ENCODE measurements at places on chromosomes 7 and 10. TPM values are rescaled to one million over a fixed set of nuclear protein-coding genes. Genes with fewer than 3 reads are reported as not detected.

DNA sequence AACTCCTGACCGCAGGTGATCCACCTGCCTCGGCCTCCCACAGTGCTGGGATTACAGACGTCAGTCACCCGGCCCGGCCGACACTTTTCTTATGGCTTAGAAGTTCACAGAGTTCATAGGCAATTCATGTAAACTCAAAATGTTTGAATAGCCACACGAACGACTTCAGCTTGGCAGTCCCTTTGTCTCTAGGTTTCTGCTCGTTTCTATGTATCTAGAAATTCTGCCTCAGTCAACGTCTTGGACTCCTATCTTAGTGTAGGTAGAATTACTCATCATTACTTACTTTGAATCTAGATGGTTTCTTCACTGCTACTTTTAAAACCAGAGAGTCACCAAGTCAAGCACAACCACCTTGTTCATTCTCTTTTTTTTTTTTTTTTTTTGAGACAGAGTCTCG is 23.7 kb downstream of the ARL4A start:
- no peak for DNase-seq

DNA sequence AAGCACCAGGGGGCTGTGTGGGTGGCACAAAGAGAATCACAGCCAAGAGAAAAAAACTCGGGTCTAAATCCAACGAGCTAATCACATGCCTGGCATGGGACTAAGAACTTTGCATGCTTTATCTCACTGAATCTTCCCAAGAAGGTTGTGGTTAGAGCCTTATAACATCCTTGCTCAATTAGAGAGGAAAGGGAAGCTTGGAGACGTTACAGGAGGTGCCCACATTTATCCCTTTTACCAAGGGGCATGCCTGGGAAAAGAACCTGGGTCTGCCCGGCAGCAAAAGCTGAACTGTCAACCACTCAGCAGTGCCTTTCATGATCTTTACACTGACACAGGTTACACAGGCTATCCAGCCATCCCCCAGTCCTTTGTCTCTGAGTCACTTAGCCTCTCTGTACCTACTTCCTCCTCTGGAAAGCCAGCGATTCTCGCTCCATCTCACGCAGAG is 190.1 kb downstream of the PRPF18 start:
- no peak for DNase-seq

The SPAM1 gene
- total RNA-seq = not detected

The WNT8B gene
- not detected for total RNA-seq

DNA sequence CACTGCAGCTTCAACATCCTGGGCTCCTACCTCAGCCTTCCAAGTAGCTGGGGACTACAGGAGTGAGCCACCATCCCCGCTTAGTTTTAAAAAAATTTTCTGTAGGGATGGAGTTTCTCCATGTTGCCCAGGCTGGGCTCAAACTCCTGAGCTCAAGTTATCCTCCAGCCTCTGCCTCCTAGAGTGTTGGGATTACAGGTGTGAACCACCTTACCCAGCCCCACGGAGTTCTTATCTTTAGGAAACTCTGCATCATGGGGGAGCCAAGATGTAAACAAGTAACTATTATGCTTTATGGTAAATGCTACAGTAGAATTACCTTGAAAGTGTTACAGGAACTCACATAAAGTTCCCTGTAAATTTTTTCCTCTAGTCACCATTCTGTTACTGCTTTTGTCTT is 65.3 kb downstream of the PHTF2 start:
- DNase-seq = no peak

DNA sequence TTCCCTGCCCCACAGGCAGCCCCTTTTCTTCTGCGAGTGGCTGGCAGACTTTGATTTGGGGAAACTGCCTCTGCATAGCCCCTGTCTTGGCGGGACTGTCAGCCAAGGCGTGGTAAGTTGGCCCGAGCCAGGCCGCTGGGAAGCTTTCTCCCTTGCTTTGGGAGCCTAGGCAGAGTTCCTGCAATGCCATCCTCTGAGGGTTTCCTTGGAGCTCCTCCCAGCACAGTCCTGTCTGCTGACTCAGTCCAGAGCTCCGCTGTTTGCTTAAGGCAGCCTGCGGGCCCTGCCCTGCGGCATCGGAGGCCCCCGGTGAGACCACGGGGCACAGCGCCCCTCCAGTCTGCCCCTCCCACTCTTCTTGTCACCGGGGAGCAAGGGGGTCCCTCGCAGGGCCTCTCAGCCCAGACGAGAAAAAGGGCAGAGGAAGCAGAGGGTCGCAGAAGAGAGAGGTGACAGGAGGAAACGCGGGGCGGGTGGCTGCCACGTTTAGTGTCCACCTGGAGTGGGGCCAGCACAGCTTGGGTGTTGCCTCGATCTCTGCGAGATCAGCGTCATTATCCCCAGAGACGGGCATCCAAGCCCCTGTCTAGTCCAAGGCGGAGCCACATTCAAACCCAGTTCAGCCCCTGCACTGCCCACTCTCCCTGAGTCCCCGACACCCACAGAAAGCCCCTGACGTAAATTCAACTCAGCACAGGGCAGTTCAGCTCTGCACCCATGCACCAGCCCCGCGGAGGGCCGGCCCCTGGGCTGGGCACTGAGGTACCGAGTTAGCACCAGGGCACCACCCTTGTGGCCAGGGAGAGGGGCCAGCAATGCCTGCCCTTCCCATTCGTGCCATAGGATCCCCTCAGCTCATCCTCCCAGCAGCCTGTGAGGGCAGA is 59.0 kb upstream of the CHST15 start:
- no peak for DNase-seq

DNA sequence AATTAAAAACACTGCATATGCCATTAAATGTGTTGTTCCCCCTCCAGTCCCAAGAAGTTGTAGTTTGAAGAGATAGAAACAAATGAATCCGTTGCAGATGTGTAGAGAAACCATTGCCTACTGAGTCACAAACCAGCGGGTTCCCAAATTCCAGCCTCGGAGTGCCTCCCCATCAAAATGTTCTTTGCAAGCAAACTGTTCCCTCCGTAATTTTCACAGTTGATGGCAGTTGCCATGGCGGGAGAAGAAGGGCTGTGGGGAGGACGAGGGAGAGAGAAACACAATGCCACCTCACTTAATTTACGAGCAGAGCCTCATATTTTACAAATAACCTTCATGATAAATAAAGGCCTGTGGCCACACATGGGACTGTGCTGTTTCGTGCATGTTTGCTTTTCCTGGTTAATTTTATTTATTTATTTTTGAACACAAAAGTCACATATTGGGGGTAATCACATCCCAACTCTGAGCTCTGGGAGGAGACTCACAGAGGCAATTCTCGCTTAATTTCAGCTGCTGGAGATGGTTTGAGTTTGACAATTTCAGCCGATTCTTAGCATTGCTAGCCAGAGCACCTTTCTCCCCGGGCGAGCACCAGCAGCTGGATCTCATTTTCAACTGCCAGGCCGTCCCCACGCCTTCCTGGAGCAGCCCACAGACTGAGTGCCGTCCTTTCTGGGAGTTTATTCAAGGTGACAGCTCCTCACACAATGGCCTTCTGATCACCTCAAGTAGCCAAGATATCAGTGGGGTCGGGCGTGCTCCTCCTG is 1084.2 kb downstream of the KCNMA1 start:
- DNase-seq = no peak

DNA sequence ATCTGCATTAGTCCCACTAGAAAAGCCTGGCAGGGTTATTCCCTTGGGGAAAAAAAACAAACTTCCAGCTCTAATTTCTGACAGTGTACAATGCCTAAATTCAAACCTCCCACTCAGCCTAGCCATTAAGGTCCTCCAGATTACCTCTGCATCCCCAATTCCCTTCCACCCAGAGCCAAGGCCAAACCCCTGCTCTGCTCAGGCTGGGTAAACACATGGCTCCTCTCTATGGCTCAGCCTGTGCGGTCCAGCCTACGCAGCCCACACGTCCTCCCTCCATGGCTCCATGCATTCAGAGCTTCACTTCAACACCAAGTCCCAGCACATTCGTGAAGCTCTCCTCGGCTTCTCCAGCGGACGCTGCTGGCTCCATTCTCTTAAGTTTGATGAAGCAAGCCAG is 5.2 kb downstream of the DLG5 start:
- no peak for DNase-seq

The AP5Z1 gene
- total RNA-seq = 69.4 TPM

- DNase-seq = no peak
Observed at GRCh38 chr10:92572362-92573090, 1.4 kb downstream of the IDE start.

The SP8 gene
- total RNA-seq = not detected

DNA sequence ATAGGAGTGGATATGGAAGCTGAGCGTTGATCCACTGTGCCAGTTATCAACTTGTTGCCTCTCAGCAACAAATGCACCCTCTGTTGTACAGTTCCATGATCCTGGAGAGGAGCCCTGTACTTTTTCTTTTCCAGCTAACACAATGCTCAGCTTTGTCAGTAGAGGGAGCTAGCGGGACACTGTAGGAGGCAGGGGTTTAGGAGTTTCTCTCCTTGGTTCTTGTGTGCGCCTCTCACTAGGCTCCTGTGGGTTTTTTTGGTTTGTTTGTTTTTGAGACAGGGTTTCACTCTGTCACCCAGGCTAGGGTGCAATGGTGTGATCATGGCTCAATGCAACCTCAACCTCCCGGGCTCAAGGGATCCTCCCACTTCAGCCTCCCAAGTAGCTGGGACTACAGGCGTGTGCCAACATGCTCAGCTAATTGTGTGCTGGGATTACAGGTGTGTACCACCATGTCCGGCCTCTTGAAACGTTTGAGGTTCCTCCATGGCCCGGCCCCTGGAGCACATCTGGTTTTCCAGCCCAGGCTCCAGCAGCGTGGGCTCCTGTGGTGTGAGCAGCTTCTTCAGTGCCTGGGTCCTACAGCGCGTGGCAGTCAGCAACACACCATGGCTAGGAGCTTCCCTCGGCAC is 12.0 kb upstream of the MARVELD1 start:
- peak; percentile 57 for DNase-seq

The C7orf57 gene
- total RNA-seq = not detected

GRCh38 chr10:126433351-126433750 is 45.1 kb upstream of the ADAM12 start:
- DNase-seq = no peak

The DNA2 gene
- total RNA-seq = 3.8 TPM

The TLX1 gene
- total RNA-seq = not detected

GRCh38 chr7:88091988-88092675 is 127.7 kb downstream of the SRI start:
- DNase-seq = no peak

The CALHM2 gene
- 19.2 TPM for total RNA-seq

GRCh38 chr7:95317546-95317945 is 6.8 kb downstream of the PON1 start:
- DNase-seq = no peak

The CCL24 gene
- not detected for total RNA-seq

DNA sequence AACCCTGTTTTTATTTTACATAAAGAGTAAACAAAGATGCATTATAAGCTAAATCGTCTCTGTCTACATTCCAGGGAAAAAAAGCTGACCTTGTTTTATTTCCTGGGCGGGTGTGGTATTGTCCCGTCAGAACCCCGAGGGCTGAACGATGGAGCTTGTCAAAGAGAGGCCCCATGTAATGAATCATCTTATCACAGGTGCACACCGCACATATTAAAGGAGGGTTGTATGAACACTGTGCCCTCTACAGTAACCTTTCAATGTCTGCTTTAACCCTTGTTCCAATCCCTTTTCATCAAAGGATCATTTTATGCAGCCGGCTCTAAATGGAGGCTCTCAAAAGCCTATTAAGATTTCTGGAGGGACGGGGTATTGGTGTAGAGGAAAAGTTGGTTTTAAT is 158.5 kb upstream of the YAE1 start:
- no peak for DNase-seq

The ELFN1 gene
- total RNA-seq = 0.19 TPM

The PAPOLB gene
- total RNA-seq = not detected

The INA gene
- not detected for total RNA-seq

- no peak for DNase-seq
Observed at GRCh38 chr10:80460399-80461207, 6.5 kb downstream of the TSPAN14 start.

DNA sequence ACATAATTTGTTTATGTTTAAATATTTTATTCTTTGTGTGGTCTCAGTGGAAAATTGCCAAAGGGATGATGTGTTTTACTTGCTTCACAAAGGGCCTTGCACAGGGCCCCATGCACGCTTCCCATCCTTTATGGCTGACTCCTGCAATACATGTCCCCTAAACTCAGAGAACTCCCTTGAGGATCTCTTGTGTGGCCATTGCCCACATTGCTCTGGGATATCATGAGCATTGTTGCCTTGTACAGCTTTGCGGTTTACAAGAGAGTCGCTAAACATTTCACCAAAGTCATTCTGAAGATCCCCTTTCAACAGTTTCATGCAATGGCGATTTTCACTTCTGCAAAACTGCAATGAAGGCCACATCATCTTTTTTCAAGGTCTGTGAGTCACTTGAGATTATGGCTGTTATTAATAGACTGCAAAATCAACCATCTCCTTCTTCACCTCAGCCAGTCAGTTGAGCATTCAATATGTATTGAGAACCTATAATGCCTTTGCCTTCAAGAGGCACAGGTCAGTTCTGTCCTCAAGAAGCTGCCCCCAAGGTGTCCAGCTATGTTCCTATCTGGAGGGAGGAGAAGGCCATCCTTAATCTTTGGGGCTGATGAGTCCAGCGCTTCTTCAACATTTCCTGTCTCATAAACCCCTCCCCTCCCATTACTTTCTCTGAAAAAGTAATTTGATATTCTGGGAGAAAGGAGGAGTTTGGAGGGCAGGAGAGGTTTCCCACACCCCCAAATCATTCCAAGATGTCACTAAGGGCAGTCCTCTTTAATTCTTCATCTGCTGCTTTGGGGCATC is 108.1 kb downstream of the CCDC71L start:
- DNase-seq = no peak

The EIF5AL1 gene
- total RNA-seq = 0.15 TPM

DNA sequence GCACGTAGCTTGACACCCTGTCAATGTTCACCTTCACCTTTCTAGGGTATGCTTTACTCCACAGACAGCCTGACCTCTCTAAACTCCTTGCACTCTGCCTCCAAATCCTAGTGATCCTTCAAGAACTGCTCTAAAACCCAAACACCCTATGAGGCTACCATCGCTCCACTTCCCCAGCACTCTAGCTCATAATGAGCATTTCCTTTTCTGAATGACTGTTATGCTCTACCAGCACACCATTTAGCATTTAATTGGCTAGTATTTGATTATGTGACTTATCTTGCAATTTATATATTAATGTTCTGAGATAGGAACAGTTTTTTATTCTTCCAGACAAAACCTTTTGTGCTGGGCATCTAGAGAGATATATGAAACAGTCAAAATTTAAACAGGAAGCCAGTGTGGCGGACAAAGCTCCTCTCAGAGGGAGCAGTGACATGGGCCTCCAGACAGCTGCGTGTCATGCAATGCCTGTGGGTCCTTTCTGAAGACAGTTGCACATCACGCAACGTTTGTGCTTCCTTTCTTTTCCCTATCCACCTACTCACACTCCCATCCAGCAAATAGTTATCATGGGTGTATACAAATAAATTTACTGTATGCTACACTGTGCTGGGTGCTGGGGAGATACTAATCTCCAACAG is 86.3 kb downstream of the ALOX5 start:
- DNase-seq = no peak

- DNase-seq = no peak
Observed at GRCh38 chr10:14131261-14131960, 199.3 kb downstream of the FRMD4A start.

All from naive thymus-derived CD4-positive, alpha-beta T cell (primary cell).